Fibroblast of upper back skin (primary cell): ENCODE measurements at places on chromosomes 2 and 18.

GRCh38 chr2:45836740-45837139, 185.3 kb downstream of the PRKCE start:
- DNase-seq: no peak

DNA sequence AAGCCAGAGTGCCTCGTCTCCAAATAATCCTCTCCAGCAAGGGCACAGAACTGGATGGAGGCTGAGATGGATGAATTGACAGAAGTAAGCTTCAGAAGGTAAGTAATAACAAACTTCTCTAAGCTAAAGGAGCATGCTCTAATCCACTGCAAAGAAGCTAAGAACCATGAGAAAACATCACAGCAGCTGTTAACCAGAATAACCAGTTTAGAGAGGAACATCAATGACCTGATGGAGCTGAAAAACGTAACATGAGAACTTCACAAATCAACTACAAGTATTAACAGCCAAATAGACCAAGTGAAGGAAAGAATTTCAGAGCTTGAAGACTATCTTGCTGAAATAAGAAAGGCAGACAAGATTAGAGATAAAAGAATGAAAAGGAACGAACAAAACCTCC, 32.3 kb downstream of the WDPCP start:
- DNase-seq: no peak

- no peak for DNase-seq
These were observed 199.9 kb upstream of the TMEFF2 start for GRCh38 chr2:192394605-192395004.

- peak; percentile 52 for DNase-seq
These were observed 14.2 kb downstream of the MTX2 start for GRCh38 chr2:176283291-176284068.

DNA sequence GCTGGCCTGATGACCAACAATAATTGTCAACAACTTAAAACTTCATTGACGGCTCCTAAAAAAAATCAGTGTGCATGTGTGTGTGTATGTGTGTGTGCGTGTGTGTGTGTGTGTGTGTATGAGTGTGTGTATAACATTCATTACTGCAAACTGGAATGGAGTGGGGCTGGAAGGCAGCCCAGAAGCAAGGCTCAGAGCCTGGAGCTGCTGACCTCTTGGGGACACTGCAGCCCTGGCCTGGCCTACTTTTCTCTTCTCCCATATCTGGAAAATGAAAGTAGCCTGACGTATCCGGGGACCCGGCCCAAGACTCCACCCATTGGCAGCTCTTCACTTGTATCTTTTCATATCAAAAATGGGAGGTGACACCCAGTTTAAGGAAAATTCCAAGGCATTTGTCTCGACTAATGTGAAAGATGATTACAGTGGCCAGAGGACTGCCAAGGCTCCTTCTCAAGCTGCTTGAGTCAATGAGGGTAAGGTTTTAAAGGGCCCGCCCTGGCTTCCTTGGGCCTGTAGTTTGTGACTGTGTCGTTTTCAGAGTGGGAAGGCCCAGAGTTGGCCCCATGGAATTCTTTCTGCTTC, 72.4 kb upstream of the IL1R1 start:
- DNase-seq: peak; percentile 61

DNA sequence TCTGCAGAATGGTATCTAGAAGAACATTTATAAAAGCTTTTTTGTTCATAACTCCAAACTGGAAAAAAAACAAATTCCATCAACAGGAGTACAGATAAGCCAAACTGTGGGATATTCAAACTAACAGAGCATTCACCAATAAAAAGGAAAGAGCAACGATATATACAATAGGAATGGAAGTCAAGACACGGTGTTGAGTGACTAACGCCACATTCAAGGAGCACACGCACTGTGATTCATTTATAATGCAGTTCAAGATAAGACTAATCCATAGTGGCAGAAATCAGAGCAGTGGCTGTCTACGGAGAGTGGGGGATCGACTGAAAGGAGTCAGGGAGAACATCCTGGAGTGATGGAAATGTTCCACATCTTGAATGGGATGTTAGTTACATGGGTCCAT, 70.7 kb downstream of the CABYR start:
- no peak for DNase-seq

DNA sequence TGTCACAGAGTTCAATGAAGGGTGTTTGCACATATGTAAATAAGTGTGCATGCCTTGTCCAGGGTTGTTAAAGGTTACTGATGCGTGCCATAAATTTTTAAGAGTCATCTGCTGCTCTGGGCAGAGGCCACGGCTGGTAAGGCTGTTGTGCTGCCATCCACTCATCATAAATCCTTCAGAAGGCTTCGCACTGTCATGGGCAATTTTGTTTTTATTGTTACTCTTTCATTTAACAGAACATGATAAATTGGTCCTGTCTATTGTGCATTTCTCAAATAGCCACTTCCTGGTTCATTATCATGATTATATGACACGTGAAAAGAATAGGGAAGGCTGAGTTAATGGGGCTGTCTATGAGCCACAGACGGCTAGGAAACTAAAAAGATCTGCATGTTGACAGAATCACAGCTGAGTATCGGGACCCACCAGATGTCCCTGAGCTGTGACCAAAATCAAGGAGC, 634.3 kb upstream of the SOX11 start:
- DNase-seq: no peak

DNA sequence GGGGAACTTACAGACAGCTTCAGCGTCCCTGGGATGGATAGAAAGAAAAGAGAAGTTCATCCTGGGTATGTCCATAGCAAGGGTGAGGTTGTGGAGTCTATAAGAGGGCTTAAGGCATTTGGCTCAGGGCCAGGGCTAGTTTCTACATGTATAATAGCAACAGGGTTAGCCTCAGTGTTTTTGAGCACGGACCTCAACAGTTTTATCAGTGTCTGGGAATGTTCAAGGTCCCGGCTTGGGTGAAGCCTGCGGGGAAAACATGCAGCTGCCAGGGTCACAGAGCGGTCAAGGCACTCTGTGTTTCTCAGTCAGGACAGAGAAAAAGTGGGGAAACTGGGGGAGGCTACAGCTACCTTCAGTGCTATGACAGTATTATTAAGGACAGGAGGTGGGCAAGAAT, 427.7 kb upstream of the HS6ST1 start:
- DNase-seq: peak; percentile 88
